ENCODE measurements at places on chromosomes 2 and 18.

DNA sequence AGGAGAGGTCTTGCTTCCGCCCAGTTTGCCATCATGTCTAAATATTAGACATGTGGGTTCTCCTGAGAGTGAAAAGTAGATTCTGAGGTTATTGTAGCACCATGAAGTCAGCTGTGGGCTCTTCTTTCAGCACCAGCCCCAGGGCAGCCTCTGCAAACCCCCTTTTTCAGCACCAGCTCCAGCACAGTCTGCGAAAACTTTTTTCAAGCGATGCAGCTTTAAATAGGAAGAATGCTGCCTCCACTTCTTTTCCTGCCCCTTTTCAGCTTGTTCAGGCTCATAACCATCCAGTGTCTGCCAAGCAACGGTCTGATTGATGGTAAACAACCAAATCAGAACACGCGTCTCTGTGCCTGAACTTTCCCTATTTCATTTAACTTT, at the start of gene COL5A2:
TSS of gene COL5A2 (minus strand) at position 192 of the 381 bp plus-strand sequence. CDS start at position 35, 157 bp downstream.
- no peak for DNase-seq

DNA sequence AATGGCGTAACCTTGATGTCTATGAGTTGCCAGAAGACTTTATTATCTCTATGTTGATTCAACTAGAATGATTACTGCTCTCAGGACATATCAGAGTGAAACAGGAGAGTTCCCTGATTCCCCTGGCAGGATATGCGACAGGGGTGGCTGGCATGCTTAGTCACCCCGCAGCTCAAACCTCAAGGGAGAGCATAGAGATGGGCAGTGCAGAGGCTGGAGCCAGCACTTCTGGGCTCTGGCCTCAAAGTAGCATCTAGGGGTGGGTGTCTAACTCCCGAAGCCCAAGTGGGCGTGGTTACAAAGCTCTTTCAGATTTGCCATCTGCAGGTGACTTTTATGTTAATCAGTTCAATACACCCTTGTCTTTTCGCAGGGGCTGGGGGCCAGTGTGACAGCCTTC, 391.6 kb downstream of the ADCYAP1 start:
- no peak for DNase-seq

GRCh38 chr2:96505231-96505889, at the start of gene NEURL3:
Gene NEURL3 (minus strand): TSS chr2:96505357. CDS start chr2:96505286, 71 bp downstream.
- no peak for DNase-seq

DNA sequence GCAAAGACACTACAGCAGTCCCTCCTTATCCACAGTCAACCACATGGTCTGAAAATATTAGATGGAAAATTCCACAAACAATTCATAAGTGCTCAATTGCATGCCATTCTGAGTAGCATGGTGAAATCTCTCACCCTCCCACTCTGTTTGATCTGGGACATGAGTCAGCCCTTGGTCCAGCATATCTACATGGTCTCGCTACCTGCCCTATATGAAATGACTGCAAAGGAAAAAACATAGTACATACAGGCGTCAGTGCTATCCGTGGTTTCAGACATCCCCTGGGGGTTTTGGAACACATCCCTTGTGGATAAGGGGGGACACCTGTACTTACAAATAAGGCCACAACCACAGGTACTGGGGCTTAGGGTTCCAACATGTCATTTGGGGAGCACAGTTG, 73.7 kb downstream of the CABLES1 start:
- peak; percentile 31 for DNase-seq

- DNase-seq: no peak
Measured at GRCh38 chr18:26960911-26961310, 95.4 kb upstream of the AQP4 start.

GRCh38 chr2:48482769-48483168, 47.2 kb upstream of the STON1 start:
- no peak for DNase-seq

GRCh38 chr2:78418021-78418420, 607.5 kb upstream of the REG3G start:
- DNase-seq: no peak

DNA sequence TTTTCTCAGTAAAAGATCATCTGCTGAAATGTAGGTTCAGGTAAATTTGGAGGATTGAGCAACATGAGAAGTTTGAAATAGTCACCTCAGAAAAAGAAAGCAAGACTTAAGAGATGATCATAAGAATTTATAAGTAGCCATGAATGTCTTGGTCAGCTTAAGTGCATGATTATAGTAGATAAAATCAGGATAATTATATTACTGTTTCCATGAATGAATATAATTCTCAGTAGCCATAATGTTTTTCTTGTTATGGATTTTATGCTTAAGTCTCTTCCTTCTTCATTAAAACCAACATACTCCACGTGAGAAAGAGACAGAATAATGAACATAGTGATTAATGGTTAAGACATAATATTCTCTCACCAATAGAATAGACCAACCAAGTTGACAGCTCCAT, 223.7 kb downstream of the EXOC6B start:
- no peak for DNase-seq

DNA sequence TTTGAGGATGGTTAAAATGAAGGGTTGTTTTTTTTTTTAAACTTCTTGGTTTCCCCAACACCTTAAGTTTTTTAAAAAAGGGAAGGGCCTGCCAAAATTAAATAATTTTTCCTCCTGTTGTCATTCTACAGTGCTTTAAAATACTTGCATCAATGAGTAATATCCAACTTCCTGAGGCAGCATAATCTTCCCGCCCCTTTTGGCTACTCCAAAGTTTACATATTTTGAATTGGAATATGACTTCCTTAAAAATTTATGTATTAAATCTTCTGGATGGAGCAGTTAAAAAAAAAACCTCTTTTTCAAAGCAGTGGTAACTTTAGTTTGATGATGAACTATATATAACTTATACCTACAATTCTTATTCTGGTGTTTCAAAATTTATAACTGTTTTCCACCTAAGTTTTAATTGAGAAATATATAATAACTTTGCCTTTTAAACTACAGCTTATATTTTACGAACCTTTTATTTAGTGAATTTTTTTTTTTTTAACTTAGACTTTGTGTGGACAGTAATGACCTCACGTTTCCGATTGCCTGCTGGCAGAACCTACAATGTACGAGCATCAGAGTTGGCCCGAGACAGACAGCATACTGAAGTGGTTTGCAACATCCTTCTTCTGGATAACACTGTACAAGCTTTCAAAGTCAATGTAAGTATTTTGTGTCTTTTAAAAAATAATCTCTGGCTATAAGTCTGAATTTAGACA, 49.8 kb downstream of the PTPN4 start:
- no peak for DNase-seq

GRCh38 chr2:71846072-71846471, 301.6 kb downstream of the CYP26B1 start:
- no peak for DNase-seq

- no peak for DNase-seq
Measured at GRCh38 chr2:176490061-176490861, 221.0 kb downstream of the MTX2 start.

- no peak for DNase-seq
Measured at GRCh38 chr2:222859786-222860612, 837 bp upstream of the ACSL3 start.

- DNase-seq: no peak
Measured at GRCh38 chr2:156619021-156619539, 182.9 kb downstream of the GPD2 start.

DNA sequence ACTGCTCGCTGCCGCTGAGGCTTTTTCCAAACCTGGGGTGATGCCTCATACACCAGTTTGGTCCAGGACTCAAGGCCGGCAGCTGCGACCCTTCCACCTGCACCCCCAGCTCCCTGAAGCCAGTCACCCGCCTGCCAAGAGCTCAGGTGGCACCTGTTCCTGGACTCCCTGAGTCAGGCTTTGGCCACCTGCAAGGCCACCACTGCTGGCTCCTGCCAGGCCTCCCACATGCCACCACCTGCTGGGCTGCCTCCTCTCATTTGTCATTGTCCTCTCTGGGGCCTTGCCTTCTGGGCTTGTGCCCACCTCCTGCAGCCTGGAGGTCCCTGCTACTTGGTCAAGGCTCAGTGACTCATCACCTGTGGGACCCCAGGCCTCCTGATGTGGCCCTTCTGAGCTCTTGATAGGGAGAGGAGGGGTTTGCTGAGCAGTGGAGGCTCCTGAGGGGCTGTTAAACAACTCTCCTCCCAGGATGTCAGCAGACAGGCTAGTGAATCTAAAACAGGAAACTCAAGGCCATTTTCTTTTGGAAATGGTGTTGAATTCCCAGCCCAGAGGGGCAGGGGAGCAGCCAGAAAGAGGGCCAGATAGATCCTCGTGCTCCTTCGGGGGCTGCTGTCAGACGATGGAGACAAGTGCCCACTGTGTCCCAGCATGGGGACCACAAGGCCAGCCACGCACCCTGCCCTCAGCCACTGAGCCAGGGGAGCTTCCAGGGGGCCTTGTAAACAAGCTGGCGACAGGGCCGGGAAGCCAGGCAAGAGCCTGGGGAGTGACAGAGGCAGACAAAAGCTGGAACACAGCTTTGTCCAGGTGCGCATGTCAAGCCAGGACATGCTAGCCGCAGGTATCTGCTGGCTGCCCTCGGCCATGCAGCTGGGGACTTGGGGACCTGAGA, 416.8 kb downstream of the LRATD1 start:
- DNase-seq: no peak

- DNase-seq: no peak
Measured at GRCh38 chr2:240275386-240275785, 134.9 kb upstream of the OTOS start.

GRCh38 chr18:4847056-4847455, 350.0 kb downstream of the AKAIN1 start:
- DNase-seq: no peak
